GM23338 (cell line): ENCODE measurements at places on chromosomes 2 and 18.

GRCh38 chr2:43405829-43406228 is 179.4 kb upstream of the ZFP36L2 start:
- no peaks in the 10 kb centered on the region for H3K27me3 ChIP-seq
- H3K4me1 ChIP-seq: peaks cover 31% of the 10 kb centered on the region

GRCh38 chr2:200966770-200967169 is 3.3 kb upstream of the ORC2 start:
- H3K4me3 ChIP-seq: no peak overlapping the region
- no peak for DNase-seq
- H3K27me3 ChIP-seq: no peaks in the 10 kb centered on the region
- H3K4me1 ChIP-seq: peaks cover 18% of the 10 kb centered on the region
- H3K36me3 ChIP-seq: no peaks in the 10 kb centered on the region
- peak overlapping the region; percentile 72; the same call in 1 of the 2 replicates for H3K27ac ChIP-seq

DNA sequence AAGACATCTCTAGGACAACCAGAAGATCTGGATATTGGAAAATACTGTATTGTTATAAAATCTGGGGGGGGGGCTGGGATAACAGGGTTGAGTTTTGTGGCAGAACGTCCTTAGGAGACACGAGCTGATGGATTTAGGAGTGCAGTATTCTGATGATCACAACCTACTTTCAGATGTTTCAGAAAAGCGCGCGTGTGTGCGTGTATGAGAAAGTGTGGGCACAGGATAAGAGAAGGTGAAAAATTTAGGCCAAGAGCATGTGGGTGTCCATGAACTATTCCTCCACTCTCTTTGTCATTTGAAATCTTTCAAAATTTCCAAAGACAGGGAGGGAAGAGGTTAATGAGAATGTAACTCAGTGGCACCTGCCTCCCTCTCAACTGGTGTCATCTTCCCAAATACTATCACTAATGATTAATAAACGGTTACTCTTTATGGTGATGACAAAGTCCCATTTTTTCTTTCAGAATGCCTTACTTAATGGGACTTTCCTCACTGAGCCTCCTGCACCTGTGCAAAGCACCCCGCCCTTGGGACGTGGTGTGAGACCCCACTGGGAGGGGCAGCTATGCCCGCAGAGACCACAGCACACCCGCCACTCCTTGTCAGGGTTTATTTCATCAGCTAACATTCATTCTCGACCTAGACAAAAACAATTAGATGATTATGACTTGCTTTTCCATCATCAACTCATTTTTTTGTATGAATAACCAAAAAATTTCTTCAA is 53.6 kb downstream of the HS6ST1 start:
- no peak overlapping the region for H3K4me3 ChIP-seq
- DNase-seq: no peak
- H3K36me3 ChIP-seq: no peaks in the 10 kb centered on the region
- H3K27me3 ChIP-seq: no peaks in the 10 kb centered on the region
- no peak overlapping the region for H3K27ac ChIP-seq

- H3K36me3 ChIP-seq: no peaks in the 10 kb centered on the region
- peaks cover 8% of the 10 kb centered on the region; the same call in 1 of the 2 replicates for H3K4me1 ChIP-seq
- H3K4me3 ChIP-seq: no peak overlapping the region
- DNase-seq: no peak
- H3K27ac ChIP-seq: no peak overlapping the region
- no peaks in the 10 kb centered on the region for H3K27me3 ChIP-seq
Measured at GRCh38 chr18:9684881-9685614, 23.1 kb upstream of the RAB31 start.

GRCh38 chr2:189880832-189881492 is 96.7 kb downstream of the PMS1 start:
- H3K27me3 ChIP-seq: no peaks in the 10 kb centered on the region
- H3K4me3 ChIP-seq: no peak overlapping the region
- DNase-seq: peak; percentile 5
- no peak overlapping the region for H3K27ac ChIP-seq
- peaks cover 12% of the 10 kb centered on the region; the same call in 1 of the 2 replicates for H3K4me1 ChIP-seq
- H3K36me3 ChIP-seq: no peaks in the 10 kb centered on the region

DNA sequence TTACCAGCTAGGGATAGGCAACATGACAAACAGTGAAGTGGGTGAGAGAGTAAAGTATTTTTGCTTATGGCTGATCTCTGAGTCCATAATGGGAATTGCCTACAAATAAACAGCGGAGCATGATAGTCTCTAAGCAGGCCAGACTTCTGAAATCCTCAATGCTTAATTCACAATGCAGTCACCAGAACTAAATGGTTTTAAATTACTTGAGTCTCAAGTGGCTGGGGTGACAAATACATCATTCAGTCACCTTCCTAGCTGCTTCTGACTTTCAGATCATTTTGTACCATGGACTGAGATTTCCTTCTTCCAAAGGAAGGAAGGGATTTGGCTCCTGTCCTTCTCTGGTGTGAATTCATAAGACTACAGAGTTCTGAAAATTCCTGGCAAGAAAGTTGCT is 82.8 kb upstream of the RMP24 start:
- no peaks in the 10 kb centered on the region for H3K36me3 ChIP-seq
- H3K27ac ChIP-seq: no peak overlapping the region
- no peak overlapping the region for H3K4me3 ChIP-seq
- peaks cover 3% of the 10 kb centered on the region; the same call in 1 of the 2 replicates for H3K4me1 ChIP-seq
- no peaks in the 10 kb centered on the region for H3K27me3 ChIP-seq

GRCh38 chr2:222844323-222844722 is 16.5 kb upstream of the ACSL3 start:
- H3K27ac ChIP-seq: no peak overlapping the region
- H3K4me3 ChIP-seq: no peak overlapping the region
- H3K4me1 ChIP-seq: no peaks in the 10 kb centered on the region
- no peak for DNase-seq

GRCh38 chr18:31553800-31554199 is 37.9 kb upstream of the TTR start:
- no peak overlapping the region for H3K27ac ChIP-seq
- DNase-seq: peak; percentile 71
- no peak overlapping the region for H3K4me3 ChIP-seq
- H3K4me1 ChIP-seq: peaks cover 11% of the 10 kb centered on the region; the same call in 1 of the 2 replicates
- no peaks in the 10 kb centered on the region for H3K27me3 ChIP-seq
- H3K36me3 ChIP-seq: no peaks in the 10 kb centered on the region

DNA sequence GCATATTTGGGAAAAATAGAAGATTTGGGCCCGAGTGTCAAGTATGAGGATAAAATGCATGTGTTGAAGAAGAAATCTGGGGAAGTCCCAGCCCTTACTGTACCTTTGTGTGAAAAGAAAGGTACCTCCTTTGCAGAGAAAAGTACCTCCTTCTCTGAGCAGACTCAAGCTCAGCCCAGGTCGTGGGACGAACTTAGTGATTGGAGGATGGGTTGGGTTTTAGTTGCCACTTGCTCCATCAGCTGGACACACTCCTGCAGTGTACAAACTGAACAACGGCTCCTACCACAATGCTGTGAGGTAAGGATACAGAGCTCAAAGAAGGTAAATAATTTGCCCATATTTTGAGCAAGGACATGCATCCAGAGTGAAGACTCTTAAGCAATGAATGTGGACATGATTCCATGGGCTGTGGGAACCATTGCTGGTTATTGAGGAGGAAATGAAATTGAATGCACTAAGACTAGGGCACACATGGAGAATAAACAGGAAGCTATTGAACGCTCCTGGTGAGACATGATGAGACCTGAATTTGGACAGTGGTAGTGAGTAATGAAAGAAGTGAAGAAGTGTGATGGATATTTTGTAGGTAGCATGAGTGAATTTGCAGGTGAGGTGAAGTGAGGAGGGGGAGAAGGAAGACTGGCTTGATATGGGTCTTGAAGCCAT is 49.8 kb upstream of the IL1RL1 start:
- no peak overlapping the region for H3K4me3 ChIP-seq
- H3K4me1 ChIP-seq: no peaks in the 10 kb centered on the region
- H3K27me3 ChIP-seq: no peaks in the 10 kb centered on the region
- no peak for DNase-seq

- DNase-seq: peak; percentile 74
- H3K36me3 ChIP-seq: no peaks in the 10 kb centered on the region
- no peak overlapping the region for H3K4me3 ChIP-seq
- no peaks in the 10 kb centered on the region; the same call in 1 of the 2 replicates for H3K4me1 ChIP-seq
- H3K27me3 ChIP-seq: no peaks in the 10 kb centered on the region
Measured at GRCh38 chr2:100606726-100607343, 44.0 kb downstream of the PDCL3 start.

DNA sequence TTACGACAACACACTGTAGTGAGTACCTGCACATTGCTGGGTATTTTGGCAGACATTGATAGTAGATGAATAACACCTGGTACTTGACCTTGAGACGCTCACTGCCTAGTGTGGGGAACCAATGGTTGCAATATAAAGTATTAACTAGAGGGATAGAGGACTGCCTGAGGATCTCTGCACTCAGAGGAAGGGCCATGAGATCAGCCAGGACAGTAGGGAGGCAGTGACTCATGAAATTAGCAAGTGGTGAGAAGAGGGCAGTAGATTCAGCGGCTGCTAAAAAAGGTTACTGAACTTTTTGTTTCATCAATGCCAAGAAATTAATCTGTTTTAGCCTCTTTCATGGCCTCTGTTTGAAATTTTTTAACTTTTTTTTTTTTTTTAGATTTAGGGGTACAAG is 250.8 kb upstream of the TCF4 start:
- DNase-seq: no peak
- H3K36me3 ChIP-seq: no peaks in the 10 kb centered on the region
- H3K4me1 ChIP-seq: no peaks in the 10 kb centered on the region
- no peaks in the 10 kb centered on the region for H3K27me3 ChIP-seq
- H3K4me3 ChIP-seq: no peak overlapping the region

GRCh38 chr2:186887107-186888090 is 38.4 kb upstream of the ZSWIM2 start:
- H3K36me3 ChIP-seq: no peaks in the 10 kb centered on the region
- H3K4me3 ChIP-seq: no peak overlapping the region
- DNase-seq: no peak
- H3K4me1 ChIP-seq: no peaks in the 10 kb centered on the region

DNA sequence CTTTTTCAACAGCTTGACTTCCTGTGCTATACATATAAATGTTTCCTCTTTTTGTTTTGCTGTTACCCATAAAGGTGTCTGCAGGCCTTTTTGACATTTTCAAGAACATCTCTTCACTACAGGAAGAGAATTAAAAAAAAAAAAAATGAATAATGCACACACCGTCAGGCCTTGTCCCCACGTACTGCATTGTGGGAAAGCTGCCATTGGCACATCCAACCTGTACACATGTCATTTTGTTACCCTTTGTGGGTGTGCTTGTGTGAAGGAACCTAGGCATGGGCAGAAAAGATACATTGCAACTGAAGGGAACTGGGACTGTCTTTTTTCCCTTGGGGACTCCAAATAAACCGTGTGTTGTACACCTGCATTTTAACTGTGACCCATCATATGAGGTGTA is 16.8 kb upstream of the TMEM37 start:
- H3K4me1 ChIP-seq: no peaks in the 10 kb centered on the region
- H3K27me3 ChIP-seq: no peaks in the 10 kb centered on the region
- DNase-seq: no peak
- no peak overlapping the region for H3K4me3 ChIP-seq
- no peak overlapping the region for H3K27ac ChIP-seq

GRCh38 chr2:239690651-239691631 is 290.1 kb upstream of the HDAC4 start:
- no peak overlapping the region for H3K27ac ChIP-seq
- H3K4me3 ChIP-seq: no peak overlapping the region
- DNase-seq: no peak
- no peaks in the 10 kb centered on the region for H3K36me3 ChIP-seq
- H3K4me1 ChIP-seq: no peaks in the 10 kb centered on the region

GRCh38 chr2:178194600-178195389 is 483 bp downstream of the OSBPL6 start:
- H3K4me3 ChIP-seq: peak overlapping the region; percentile 91
- peak; percentile 74 for DNase-seq
- H3K27me3 ChIP-seq: peaks cover 61% of the 10 kb centered on the region
- no peak overlapping the region for H3K27ac ChIP-seq
- peaks cover 24% of the 10 kb centered on the region for H3K4me1 ChIP-seq

- DNase-seq: peak; percentile 80
- no peaks in the 10 kb centered on the region for H3K4me1 ChIP-seq
- peak overlapping the region; percentile 45; the same call in 1 of the 2 replicates for H3K4me3 ChIP-seq
- no peaks in the 10 kb centered on the region for H3K27me3 ChIP-seq
- H3K36me3 ChIP-seq: no peaks in the 10 kb centered on the region
Measured at GRCh38 chr18:77899972-77900754, 650.5 kb downstream of the GALR1 start.

DNA sequence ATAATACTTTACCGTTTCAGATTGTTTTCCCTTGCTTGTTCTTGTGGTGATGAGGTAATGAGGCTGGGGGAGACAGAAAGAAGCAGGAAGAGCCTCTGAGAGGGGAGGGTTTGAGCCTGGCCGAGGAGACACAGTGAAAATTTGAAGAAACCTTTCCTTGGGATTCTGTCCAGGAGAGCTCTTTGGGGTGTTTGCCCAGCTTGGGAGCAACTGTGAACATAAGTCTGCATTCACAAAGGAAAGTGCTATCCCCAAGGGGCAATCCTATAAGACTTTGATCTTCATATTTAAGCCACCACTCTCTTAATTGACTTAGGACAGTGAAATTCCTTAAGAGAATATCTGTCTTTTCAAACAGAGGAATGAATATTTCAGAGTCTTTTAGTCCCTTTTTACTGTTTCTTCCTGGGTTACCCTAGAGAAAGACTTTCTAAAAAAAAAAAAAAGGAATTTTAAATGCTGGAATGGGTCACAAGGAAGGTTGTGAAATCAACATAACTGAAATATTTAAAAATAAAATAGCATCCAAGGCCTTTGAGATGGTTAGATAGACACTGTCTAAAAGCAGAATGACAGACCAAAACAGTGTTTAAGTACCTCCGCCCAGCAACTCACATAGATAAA is 52.5 kb upstream of the STAM2 start:
- peak; percentile 5 for DNase-seq
- H3K27me3 ChIP-seq: no peaks in the 10 kb centered on the region
- no peak overlapping the region for H3K27ac ChIP-seq
- H3K36me3 ChIP-seq: no peaks in the 10 kb centered on the region

- no peak overlapping the region for H3K4me3 ChIP-seq
- H3K27ac ChIP-seq: no peak overlapping the region
- DNase-seq: no peak
- H3K36me3 ChIP-seq: no peaks in the 10 kb centered on the region
Measured at GRCh38 chr2:231523451-231524285, 6.6 kb downstream of the NMUR1 start.

GRCh38 chr2:137096693-137097092 is 331.3 kb downstream of the THSD7B start:
- H3K27ac ChIP-seq: no peak overlapping the region
- H3K36me3 ChIP-seq: no peaks in the 10 kb centered on the region
- DNase-seq: peak; percentile 57
- no peak overlapping the region for H3K4me3 ChIP-seq

- H3K27ac ChIP-seq: no peak overlapping the region
- no peaks in the 10 kb centered on the region for H3K36me3 ChIP-seq
- no peak overlapping the region for H3K4me3 ChIP-seq
- no peaks in the 10 kb centered on the region for H3K27me3 ChIP-seq
- no peak for DNase-seq
- H3K4me1 ChIP-seq: peaks cover 13% of the 10 kb centered on the region; the same call in 1 of the 2 replicates
Measured at GRCh38 chr18:61470031-61470674, 136.9 kb downstream of the CDH20 start.

DNA sequence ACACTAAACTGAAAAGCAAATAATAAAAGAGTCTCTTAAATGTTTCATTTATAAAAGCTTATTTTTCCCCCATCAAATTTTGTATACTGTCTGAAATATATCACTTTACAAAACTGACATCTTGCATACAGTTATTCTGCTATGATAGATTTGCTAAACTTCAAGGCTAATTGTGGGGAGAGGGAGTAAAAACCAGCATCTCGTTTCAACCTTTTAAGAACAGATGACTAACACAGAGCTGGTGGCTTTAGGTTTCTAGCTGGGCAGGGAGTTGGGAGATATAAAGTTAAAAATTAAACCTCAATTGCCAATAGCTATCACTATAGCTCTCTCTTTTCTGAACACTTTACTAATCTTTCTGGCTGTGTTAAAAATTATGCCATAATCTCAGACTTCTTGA is 23.5 kb downstream of the C1D start:
- DNase-seq: no peak
- no peak overlapping the region for H3K27ac ChIP-seq
- H3K4me1 ChIP-seq: no peaks in the 10 kb centered on the region
